Stimulated activated naive CD8-positive, alpha-beta T cell treated with anti-CD3 and anti-CD28 coated beads, Interleukin-15, amount 100 ng/mL, for 72 hours (primary cell): ENCODE measurements at places on chromosomes 7 and 10.

GRCh38 chr7:79709574-79710409, 256.3 kb upstream of the MAGI2 start:
- DNase-seq = no peak

GRCh38 chr7:81740403-81740802, 29.4 kb downstream of the HGF start:
- DNase-seq = no peak

GRCh38 chr10:71598621-71599055, 120.9 kb downstream of the C10orf105 start:
- DNase-seq = no peak

- no peak for DNase-seq
These were observed 31.0 kb downstream of the STK32C start for GRCh38 chr10:132276706-132277105.

- DNase-seq = no peak
These were observed 16.1 kb downstream of the DRGX start for GRCh38 chr10:49379596-49380410.

DNA sequence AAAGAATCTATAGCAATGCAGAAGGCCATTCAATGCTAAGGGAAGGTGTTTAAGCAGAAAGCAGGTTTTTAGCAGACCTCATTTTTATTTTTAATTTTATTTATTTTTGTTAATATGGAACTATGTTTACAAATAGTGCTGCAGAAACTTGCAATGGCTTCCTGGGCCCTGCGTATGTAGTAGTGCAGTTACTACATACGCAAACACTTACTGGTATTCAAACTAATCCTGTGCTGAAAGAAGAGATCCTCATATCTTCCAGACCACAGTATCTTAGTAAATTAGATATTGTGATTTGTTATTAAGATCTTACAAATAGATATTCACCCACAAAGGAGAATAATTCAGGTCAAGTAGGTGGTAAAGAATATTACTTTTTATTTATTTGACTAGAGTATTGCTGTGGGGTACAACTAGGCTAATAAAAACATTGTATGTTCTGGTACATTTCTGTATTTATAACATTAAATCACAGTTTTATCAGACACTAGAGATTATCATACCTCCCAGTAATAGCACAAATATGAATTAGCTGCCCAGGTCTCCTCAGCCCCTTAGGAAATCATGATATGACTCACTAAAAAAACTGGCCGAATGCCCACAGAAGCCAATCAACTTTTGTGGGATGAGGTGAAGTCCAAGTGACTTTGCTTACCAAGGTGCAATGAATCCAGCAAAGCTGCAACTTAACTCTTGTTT, 57.6 kb downstream of the RNLS start:
- no peak for DNase-seq

GRCh38 chr10:77320971-77321471, 316.6 kb downstream of the KCNMA1 start:
- DNase-seq = no peak

GRCh38 chr10:129187331-129187730, 279.7 kb upstream of the MGMT start:
- no peak for DNase-seq

DNA sequence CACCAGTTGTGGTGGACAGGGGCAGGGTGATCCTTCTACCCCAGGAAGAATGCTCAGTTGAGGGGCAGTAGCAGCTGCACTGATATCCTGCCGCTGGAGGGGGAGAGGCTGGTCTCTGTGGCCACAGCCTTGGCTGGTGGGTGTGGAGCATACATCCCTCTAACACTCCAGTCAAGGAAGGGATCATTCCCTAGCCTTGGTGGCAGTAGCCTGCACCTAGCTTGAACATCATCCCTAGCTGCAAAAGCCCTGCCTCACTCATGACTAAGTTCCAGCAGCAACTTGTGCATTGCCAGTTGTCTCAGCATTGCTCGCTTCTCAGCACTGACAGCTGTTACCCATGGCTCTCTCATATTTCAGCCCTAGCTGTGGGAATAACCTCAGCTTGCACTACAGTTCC, 688.9 kb upstream of the POT1 start:
- no peak for DNase-seq

DNA sequence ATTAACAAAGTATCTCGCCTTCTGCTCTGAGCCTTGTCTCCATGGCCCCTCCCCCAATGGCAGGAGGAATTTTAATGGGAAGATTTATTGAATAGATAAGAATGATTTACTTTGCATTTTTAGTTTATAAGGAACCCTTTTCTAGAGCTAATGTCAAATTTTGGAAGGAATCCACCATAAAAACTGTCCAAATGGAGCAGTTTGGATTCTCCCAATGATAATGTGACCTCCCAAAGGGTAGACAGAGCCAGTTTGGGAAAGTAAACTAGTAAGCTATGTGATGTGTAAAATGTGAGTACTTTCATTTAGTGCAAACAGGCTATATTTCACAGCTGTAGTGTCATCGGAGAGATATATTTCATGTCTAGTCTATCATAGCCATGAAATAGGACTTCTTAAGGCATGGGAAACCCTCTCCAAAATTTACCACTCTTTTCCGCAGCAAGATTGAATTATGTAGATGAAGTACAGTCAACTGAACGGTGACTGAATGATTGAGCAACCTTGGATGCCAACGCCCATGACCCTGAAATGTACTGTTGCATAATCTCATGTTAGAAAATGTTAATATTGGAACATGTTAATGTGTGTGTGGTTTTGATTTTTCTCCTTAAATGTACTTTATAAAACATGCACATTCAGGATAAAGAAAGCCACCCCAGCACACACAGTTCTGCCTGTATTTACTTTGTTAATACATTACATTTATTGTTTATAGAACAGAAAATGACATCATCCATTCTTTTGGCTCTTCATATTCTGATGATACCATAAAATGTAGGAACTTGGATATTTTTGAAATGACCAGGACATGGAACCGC, 140.6 kb downstream of the NRP1 start:
- no peak for DNase-seq

DNA sequence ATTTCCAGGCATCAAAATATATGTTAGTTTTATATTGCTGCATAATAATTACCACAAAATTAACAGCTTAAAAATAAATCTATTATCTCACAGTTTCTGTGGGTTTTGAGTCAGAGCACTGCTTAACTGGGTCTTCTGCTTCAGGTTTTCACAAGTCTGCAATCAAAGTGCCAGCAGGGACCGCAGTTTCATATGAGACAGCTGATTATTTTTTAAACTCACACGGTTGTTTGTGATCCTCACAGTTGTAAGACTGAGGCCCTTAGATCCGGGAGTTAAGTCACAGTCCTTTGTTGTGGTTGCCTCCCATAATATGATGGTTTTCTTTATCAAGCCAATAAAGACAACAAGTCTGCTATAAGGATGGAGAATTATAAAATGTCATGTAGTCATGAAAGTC, 146.0 kb upstream of the ZWINT start:
- DNase-seq = no peak

- DNase-seq = peak; percentile 8
These were observed 486 bp downstream of the CACNA2D1 start for GRCh38 chr7:82443036-82443546.

- DNase-seq = no peak
These were observed 423.9 kb downstream of the CALN1 start for GRCh38 chr7:71988201-71988600.

- no peak for DNase-seq
These were observed 87.6 kb downstream of the NOD1 start for GRCh38 chr7:30390736-30391636.
